Fibroblast of pulmonary artery (primary cell): ENCODE measurements at places on chromosomes 5 and 9.
A peak's percentile ranks its signal among the peaks of the same experiment; 100 is the strongest.

- peak; percentile 77 for DNase-seq
These were observed 1.2 kb upstream of the INSL6 start for GRCh38 chr9:5186416-5187169.

GRCh38 chr5:146458894-146459293, 11.8 kb downstream of the TCERG1 start:
- DNase-seq = no peak

DNA sequence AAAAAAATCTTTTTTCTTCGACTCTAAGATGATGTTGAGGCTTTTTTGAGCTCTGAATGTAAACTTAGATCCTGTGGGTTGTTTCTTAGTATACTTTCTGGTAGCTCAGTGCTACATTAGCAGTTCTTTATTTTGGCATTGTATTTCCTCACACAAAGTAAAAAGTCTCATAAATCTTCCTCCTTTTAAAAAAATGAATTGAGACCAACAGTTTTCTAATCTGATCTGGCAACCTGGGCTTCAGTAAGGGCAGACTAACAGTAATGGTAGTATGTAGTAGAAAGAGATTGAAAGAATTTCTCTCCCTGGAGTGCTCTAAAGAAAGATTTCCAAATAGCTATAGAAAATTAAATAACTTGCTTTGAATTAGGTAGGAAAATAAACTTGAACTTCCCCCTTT, 31.4 kb downstream of the ZCCHC7 start:
- no peak for DNase-seq

GRCh38 chr5:143672806-143673205, 139.2 kb upstream of the HMHB1 start:
- no peak for DNase-seq

GRCh38 chr5:85732185-85732584, 885.6 kb upstream of the COX7C start:
- DNase-seq = no peak

DNA sequence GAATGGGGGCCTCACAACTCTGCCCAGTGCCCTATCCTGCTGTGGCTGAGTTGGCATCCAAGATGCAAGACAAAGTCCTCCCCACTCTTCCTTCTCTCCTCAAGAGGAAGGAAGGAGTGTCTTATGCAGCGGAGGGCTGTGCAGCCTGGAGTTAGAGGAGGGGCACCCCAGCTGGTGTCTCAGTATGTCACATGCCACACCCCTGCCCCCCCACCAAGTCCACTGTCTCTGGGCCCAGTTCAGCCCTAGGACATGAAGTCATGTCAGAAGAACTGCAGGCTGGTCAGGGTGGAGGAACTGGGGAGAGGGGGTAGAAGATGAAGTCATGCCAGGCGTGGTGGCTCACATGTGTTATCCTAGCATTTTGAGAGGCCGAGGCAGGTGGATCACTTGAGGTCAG, 28.0 kb upstream of the SLC28A3 start:
- DNase-seq = peak; percentile 8

GRCh38 chr5:136511046-136511445, 145.7 kb upstream of the TRPC7 start:
- DNase-seq = no peak

GRCh38 chr9:137301081-137301947, 757 bp downstream of the NRARP start:
- peak; percentile 58 for DNase-seq
